ENCODE measurements at places on chromosomes 2 and 18.
A peak's percentile ranks its signal among the peaks of the same experiment; 100 is the strongest.

- DNase-seq = no peak
These were observed 123.9 kb upstream of the CCDC150 start for GRCh38 chr2:196515608-196516007.

DNA sequence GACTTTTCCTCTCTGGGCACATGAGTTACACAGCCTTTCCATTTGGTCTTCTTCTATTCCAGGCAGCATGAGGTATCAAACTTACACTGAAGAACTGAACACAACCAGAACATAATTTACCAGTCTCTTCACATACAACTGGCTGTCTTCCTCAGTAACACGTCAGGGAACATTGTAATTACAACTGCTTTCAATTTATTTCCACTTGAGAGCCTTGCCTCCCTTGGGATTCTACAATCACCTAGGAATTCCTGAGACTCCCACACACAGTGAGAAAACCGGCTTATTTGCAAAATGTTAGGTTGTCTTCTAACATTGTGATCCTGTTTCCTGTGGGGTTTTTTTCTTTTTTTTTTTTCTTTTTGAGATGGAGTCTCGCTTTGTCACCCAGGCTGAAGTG is 149.9 kb downstream of the TMX3 start:
- DNase-seq = no peak

DNA sequence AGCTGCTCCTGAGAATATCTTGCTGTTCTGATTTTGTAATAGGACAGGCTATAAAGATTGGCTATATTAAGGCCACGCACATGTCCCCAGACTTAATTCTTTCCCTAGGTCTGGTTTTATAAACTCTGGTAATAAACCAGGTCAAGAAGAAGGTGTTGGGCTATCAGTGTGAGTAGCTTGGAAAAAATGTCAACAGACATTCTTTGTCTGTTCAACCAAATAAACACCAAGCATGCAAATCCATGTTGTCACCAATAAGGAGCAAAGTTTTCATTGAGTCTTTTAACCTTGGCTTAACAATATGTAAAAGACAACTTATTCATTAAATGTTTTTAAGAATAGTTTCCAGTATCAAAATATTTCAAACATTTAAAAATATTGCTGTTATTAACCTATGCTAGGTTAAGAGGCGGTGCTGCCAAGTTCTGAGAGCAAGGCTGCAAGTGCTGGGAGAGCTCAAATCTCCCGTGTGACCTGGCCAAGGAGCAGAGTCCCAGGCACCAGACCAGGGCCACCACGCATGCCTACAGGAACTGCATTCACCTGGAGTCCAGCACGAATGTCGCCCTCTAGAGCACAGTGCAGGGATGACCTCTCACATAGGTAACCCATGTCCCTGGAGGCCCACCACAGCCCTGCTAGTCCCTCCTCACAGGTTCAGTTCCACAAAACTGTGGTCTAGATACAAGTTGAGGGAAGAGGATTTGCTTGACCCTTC is 120.5 kb upstream of the POU3F3 start:
- peak; percentile 69 for DNase-seq

DNA sequence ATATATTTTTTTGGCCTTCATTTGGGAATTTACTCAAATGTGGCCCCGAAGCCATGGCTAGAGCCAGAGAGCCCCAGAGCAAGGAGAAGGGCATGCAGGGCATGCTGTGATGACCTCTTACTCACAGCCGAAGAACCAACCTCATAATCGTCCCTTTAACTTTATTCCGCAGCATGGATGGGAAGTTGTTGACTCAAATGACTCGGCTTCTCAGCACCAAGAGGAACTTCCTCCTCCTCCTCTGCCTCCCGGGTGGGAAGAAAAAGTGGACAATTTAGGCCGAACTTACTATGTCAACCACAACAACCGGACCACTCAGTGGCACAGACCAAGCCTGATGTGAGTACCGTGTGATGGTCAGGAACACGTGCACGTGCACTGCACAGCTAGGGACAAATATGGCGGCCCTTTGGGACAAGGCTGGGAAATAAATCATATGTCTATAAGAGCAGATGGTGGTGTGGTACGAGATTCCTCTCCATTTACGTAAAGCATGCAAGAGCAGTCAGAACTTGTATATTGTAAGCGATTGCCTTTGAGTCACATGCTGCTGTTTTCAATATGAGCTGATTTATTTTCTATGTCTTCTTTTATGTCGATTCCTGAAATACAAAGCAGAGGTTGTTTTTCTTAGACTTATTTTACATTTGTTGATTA is 280.9 kb downstream of the NEDD4L start:
- no peak for DNase-seq

DNA sequence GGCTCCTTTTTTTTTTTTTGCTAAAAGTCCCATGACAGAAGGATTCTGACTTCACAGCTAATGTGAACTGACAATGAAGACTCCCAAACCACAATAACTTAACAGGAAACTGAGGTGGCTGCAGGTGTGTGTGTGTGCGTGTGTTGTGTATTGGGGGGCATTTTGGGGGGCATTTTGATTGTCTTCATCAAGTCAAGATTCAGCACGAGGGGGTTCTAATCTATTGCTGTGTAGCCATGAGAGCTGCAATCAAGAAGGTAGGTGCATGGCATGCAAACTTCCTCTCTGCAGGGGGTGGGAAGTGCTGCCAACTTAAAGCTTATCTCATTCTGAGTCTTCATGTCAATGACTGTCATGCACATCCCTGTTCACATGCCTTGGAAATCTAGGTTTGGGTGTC is 25.2 kb downstream of the SPRED2 start:
- DNase-seq = no peak

- DNase-seq = no peak
These were observed 130.1 kb downstream of the SMAD7 start for GRCh38 chr18:48820483-48821250.

GRCh38 chr2:237359518-237359840 is 54.5 kb downstream of the COL6A3 start:
- DNase-seq = no peak

Data from ELF-1 (cell line).